ENCODE measurements at places on chromosomes 5 and 9. TPM values are rescaled to one million over a fixed set of nuclear protein-coding genes. Genes with fewer than 3 reads are reported as not detected.
A peak's percentile ranks its signal among the peaks of the same experiment; 100 is the strongest.

Gene FGF18
- total RNA-seq = 0.37 TPM

Gene GPR150
- total RNA-seq = 0.55 TPM

Gene LHX3
- total RNA-seq = not detected

Gene FLT4
- 1.2 TPM for total RNA-seq

DNA sequence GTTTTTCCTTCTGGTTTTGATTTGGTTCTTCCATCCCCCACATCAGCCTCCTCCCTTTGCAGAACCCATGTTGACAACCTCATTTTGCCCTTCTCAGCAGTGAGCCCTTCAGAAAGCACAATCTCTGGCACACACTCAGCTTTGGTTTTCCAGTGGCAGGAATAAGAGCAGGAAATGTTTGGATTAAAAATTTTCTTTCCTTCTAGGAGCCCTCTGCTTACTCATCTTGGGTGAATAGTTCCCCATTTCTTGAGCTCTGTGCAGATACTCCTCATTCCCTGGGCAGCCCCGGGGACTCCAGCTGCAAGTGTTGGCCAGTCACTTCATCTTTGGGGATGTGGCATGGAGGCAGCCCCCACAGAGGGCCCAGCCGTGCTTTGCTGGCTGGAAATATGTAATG is 170.5 kb downstream of the NR3C1 start:
- DNase-seq = no peak

- peak; percentile 20 for DNase-seq
Measured at GRCh38 chr5:60972231-60972630, 27.2 kb downstream of the NDUFAF2 start.

DNA sequence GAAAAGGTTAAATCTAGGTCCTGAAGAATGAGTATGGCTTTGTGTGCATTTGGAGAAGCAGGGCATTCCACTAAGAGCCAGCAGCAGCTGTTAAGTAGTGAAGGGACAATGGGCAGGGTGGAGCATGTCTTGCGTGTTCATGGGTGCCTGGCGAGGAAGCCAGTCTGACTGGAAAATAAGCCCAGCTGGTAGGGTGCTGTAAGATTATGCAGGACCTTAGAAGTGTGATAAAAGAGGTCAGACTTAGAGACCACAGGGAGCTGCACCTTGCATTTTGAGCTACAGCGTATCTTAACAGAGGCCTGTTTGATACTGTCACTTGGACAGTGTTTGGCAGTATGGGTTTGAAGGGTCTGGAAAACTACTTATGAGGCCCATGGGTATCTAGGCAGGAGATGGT is 131.7 kb upstream of the ELL2 start:
- no peak for DNase-seq

DNA sequence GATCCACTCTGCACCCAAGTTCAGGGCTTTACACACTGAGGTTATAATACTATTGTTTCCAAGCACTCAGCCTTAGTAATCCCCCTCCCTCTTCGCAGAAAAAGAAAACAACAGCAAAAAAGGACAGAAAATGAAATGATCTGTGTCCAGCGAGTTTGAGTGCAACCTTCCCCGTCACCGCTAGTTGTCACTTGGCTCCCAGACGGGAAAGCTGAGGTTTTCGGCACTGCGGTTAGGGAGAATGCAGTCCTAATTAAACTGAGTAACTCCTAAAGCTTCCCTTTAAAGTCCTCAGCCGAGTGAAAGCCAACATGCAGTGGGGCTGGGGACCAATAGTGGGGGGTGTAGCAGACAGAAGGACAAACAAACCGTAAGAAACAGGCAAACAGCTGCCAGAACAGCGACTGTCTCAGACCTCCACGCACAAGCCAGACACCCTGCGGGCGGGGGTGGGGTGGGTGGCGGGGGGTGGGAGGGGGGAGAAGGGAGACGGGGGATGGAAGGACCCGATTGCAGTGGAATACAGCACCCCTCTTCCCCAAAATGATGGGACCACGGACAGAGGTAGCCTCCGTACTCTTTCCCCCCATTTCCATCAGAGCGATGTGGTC is 680 bp downstream of the GLRA1 start:
- no peak for DNase-seq

GRCh38 chr5:39040875-39041274 is 33.3 kb downstream of the RICTOR start:
- no peak for DNase-seq
